GM12878 (cell line): ENCODE measurements at places on chromosomes 11 and 22. TPM values are rescaled to one million over a fixed set of nuclear protein-coding genes. Genes with fewer than 3 reads are reported as not detected.

Gene MRGPRF
- total RNA-seq = not detected in 2 replicates

Gene OR52B6
- not detected in 2 replicates for total RNA-seq

Gene C22orf15
- 0.40 TPM in 1 of 2 replicates, not detected in the other for total RNA-seq

Gene OR9G4
- not detected in 2 replicates for total RNA-seq

Gene TMEM123
- 124 and 146 TPM in 2 replicates for total RNA-seq

Gene KIAA0930
- 125 and 127 TPM in 2 replicates for total RNA-seq

Gene FAM111B
- 52.0 and 58.9 TPM in 2 replicates for total RNA-seq

Gene LUZP2
- not detected in 2 replicates for total RNA-seq

Gene APOL1
- 27.4 and 28.6 TPM in 2 replicates for total RNA-seq

Gene SEZ6L
- not detected in 2 replicates for total RNA-seq

Gene INPP5J
- total RNA-seq = 1.9 and 2.6 TPM in 2 replicates

Gene CTSF
- 0.29 and 0.33 TPM in 2 replicates for total RNA-seq

Gene CCDC89
- total RNA-seq = not detected in 2 replicates

Gene YAP1
- 0.24 and 0.33 TPM in 2 replicates for total RNA-seq

Gene CADM1
- total RNA-seq = 0.13 and 0.38 TPM in 2 replicates

Gene GAB2
- total RNA-seq = 12.0 and 12.6 TPM in 2 replicates

DNA sequence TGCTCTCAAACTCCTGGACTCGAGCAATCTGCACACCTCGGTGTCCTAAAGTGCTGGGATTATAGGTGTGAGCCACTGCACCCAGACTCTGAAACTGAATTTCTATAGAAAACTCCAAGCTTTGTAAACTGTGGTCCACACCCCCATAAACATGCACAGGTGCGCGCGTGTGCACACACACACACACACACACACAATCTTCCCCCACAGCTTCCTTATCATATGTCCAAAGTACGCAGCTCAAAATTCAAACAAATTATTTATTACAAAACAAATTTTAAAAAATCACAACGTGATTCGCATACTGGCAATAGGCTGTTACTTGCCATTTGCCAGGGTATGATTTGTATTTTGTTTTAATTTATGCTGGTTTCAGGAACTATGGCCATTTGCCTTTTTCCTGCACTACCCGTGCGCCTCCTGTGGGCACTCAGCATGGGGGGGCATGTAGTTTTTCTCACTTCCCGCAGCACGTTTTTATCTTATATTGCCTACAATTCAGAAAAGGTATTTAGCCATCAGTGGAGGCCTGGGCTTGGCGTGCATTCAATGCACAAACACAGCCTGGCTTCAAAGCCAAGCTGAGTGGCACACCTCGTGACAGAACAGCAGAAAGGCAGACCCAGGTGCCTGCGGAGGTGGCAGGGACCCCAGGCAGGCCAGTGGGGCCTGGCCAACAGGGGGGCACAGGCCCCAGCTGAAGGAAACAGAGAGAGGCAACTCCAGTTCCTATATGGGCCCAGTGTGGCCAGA lies 10.8 kb upstream of the SNX32 start:
- DNase-seq = no peak

DNA sequence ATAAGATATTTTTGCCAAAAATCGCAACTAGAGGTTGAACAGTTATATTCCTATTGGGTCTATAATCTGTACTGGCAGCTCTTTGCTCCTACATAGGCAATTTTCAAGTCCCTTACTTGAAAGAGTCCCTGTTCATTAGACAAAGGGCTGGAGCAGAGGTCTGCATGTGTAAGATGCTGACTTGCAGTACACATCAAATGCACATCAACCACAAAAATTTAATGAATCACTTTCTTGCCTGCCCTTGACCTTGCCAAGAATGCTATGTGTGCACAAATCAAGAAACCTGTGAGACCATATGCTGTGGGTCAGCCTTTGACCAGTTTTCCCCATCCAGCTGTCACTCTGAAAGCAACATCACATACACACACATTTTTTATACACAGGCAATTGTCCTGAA lies 661.5 kb downstream of the LRRC4C start:
- DNase-seq = no peak

GRCh38 chr11:61828629-61829407 lies 718 bp downstream of the FADS2 start:
- DNase-seq = no peak

GRCh38 chr11:101188173-101188572 lies 58.6 kb upstream of the PGR start:
- no peak for DNase-seq

GRCh38 chr22:45228401-45228754 lies 12.3 kb downstream of the KIAA0930 start:
- no peak for DNase-seq

DNA sequence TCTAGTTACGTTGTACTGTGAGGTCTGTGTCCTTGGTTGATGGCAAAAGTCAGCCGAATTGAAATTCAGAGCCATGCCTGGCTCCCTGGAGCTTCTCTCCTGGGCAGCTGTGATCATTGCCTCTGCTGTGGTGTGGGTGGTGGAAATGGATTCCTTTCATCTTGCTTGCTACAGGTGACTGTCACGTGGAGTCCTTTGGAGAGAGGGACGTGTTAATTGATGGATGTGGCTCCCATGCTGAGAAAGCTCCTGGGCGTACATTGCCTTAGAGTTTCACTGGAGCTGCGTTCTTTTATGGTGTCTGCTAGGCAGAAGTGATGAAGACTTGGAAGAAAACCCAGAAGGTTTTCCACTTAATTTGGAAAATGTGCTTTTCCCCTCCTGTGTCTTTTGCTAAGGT lies 41.9 kb upstream of the PPP6R3 start:
- no peak for DNase-seq

DNA sequence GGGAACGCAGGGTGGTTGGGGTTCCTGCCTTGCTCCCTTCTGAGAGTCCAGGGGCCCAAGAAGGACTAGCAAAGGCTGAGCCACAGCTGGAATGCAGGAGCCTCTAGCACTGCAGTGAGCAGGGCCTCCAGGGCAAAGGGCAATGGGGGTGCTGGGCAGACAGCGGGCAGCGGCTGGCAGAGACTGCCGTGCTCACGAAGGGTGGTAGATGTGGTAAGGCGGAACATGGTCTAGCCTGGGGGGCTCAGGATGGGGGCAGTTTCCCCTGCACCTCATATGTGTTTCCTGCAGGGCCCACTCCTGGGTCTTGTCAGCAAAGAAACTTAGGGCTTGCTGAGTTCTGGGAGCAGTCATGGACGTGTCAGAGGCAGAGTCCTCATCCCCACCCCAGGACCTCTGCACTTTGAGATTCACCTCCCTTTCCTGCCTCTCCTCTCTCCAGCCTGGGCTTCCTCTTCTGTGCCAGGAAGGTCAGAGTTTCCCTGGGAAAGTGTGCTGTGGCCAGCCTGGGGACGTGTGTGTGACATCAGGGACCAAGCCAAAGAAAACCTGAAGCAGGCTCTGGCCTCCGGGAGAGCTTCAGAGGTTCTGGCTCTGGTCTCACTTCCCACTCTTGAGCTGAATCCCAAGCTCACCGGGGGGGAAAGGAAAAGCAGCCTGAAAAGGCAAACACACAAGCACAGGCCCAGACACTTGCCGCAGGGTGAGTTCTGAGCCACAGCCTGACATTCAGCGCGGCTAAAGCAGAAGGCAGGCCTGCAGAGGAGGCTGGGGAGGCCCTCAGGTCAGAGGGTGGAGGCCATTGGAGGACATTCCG lies 4.4 kb downstream of the MOGAT2 start:
- DNase-seq = no peak

DNA sequence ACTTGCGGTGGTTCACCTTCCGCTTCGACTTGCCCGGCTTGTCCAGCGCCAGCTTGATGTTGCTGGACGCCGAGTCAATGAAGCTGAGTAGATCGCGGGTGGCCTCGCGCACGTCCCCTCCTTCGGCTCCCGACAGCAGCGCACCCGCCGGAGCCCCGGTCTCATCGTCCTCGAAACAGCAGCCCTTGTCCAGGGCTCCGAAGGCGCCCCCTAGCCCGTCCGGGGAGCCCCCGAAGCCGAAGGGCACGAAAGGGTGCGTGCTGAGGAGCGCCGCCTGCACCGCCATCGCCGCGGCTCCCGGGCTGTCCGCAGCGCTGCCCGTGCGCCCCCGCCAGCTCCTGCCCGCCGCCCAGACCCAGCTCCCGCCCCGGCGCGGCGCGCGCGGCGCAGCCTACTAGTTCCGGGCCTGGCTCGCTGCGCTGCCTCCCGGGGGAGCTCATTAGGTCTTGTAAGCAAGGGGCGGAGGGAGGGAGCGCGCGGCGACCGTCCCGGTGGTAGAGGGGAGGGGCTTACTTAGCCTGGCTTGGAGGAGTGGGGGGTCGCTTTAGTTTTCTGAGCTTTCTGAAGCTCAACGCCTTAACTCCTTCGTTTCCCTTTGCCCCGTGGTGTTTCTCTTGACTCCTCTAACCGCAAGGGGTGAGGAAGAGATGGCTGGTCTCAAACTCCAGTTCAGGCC lies at the start of gene FAM181B:
Gene FAM181B (minus strand): TSS at position 421 of the 676 bp plus-strand sequence. CDS start 135 bp downstream, at position 286.
- DNase-seq = no peak

GRCh38 chr22:45329530-45329936 lies 19.8 kb downstream of the FAM118A start:
- no peak for DNase-seq

DNA sequence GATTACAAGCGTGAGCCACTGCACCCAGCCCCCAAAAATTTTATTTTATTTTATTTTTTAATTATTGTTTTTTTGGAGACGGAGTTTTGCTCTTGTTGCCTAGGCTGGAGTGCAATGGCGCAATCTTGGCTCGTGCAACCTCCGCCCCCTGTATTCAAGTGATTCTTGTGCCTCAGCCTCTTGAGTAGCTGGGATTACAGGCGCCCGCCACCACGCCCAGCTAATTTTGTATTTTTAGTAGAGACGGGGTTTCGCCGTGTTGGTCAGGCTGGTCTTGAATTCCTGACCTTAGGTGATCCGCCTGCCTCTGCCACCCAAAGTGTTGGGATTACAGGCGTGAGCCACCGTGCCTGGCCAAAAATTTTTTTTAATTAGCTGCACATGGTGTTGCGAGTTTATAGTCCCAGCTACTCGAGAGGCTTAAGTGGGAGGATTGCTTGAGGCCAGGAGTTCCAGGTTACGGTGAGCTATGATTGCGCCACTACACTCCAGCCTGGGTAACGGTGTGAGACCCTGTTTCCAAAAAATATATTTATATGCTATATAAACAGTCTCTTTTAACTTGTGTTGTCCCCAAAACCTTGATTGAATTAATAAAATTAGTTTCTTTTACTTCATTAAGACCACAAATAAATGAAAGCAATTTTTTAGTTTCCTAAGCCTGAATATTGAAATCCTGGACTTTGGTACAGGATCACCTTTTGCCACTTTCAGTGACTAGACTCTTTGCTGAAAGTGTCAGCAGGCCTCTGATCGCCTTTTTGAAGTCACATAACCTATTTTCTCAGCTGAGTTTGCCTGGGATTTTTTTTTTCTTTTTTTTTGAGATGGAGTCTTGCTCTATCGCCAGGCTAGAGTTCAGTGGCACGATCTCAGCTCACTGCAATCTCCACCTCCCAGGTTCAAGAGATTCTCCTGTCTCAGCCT lies 16.2 kb downstream of the ATG13 start:
- no peak for DNase-seq

GRCh38 chr11:125123194-125123946 lies 11.9 kb upstream of the TMEM218 start:
- DNase-seq = no peak

- no peak for DNase-seq
These were observed 139.0 kb downstream of the BRD1 start for GRCh38 chr22:49688516-49689254.

- DNase-seq = no peak
These were observed 64.7 kb downstream of the BDNF start for GRCh38 chr11:27635567-27636037.

- no peak for DNase-seq
These were observed 5.9 kb downstream of the MARK2 start for GRCh38 chr11:63844836-63845235.

- no peak for DNase-seq
These were observed at the start of gene CHCHD10 for GRCh38 chr22:23767673-23768548. TSS of gene CHCHD10 (minus strand) at chr22:23767972. CDS start at chr22:23767874, 98 bp downstream.

GRCh38 chr11:61975638-61976419 lies 8.4 kb upstream of the FTH1 start:
- no peak for DNase-seq

GRCh38 chr22:49004484-49005399 lies 822.9 kb downstream of the BRD1 start:
- DNase-seq = no peak

GRCh38 chr11:107252429-107253161 lies 205.0 kb downstream of the CWF19L2 start:
- peak; percentile 7 for DNase-seq

GRCh38 chr11:89235976-89236375 lies 58.3 kb downstream of the TYR start:
- no peak for DNase-seq

DNA sequence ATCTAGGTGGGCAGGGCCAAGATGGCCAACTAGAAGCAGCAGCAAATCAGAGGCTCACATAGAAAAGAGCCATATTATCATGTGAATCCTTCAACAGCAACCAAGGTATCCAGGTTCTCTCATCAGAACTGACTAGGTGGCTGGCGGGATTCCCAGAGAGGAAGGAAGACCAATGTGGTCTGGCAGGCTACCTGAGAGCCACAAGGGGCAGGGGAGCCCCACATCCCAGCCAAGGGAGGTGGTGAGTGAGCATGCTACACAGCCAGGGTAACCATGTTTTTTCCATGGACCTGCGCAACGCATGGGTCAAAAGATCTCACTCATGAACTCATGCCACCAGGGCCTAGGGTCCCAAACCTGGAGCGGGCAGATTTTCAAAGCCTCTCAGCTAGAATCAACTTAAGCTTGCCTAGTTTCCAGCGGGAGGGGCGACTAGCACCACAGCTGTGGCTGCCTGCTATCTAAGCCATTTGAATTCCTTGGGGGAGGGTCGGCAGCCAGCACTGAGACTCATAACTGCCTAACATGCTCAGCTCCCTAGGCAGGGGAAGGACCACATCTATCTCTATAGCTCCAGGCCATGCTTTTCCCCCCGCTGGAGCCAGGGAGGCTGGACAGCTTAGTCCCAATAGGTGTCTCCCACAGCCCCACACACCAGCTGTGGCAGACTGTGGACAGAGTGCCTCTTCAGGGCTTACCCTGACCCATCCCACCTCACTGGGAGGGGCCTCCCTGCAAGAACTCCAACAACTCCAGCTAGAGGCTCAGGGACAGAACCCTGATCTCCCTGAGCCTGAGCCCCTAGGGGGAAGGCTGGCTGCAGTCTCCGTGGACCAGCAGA lies 28.7 kb upstream of the CASP12 start:
- DNase-seq = no peak

DNA sequence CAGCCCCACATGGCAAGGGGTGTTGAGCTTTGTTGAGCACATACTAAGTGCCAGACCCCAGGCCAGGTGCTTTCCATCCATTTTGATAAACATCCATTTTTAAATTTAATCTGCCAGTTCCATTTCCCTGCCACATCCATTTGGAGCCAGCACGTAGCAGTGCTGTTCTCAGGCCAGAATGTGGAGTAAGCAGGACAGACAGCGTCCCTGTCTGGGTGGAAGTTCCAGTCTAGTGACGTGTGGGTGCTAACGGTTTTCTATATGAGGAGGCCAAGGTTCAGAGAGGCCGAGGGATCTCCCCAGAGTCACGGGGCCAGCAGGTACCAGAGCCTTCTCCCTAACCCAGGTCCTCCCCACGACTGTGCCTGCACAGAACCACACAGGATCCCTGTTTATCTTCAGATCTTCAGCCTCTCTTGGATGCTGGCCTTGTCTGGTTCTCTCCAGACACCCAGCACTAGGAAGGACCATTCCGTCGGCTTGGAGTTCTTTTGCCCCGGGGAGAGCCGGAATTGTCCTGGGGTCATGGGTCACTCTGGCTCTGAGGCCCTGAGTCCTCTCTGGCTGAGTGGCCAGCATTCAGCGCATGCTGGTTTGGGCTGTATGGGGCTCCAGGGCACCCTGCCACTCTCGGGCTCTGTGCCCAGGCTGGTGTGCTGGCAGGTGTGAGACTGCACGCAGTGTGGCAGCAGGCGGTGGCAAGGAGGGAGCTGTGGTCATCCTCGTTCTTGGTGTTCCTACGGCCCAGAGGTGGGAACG lies 63.6 kb upstream of the PPARA start:
- DNase-seq = no peak

- DNase-seq = no peak
These were observed 108.6 kb downstream of the LARGE1 start for GRCh38 chr22:33811686-33812085.
